DMS79 treated with DMSO at 0.1 percent for 48 hours (cell line): ENCODE measurements at places on chromosomes 2 and 18.

- no peak for DNase-seq
Measured at GRCh38 chr18:76847916-76848315, 25.6 kb downstream of the ZNF236 start.

DNA sequence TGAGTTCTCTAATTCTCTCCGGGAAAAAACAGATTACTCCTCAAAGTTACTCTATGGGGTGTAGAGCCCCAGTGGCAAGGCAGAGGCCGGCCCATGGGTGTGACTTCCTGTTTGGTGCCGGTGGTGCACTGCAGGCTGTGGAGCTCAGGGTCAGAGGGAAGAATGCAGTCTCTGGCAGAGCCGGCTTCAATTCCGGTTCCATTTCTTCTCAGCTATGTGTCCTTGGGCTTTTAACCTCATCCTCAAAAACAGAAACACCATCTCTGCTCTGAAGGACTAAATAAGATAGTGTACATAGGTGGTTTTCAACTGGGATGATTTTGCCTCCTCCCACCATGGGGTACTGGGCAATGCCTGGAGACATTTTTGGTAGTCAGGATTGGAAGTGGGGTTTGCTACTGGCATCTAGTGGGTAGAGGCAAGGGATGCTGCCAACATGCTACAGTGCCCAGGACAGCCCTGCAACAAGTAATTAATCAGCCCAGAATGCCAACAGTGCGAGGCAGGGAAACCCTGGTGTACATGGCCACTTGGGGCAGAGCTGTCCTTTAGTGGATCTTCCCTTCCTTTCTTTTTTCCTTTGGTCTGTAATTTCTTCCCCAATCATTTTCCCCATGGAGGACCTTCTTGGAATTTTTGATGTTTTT lies 81.2 kb downstream of the INSIG2 start:
- DNase-seq, result no peak

GRCh38 chr18:56987236-56987635 lies 159.7 kb upstream of the BOD1L2 start:
- DNase-seq, result no peak

DNA sequence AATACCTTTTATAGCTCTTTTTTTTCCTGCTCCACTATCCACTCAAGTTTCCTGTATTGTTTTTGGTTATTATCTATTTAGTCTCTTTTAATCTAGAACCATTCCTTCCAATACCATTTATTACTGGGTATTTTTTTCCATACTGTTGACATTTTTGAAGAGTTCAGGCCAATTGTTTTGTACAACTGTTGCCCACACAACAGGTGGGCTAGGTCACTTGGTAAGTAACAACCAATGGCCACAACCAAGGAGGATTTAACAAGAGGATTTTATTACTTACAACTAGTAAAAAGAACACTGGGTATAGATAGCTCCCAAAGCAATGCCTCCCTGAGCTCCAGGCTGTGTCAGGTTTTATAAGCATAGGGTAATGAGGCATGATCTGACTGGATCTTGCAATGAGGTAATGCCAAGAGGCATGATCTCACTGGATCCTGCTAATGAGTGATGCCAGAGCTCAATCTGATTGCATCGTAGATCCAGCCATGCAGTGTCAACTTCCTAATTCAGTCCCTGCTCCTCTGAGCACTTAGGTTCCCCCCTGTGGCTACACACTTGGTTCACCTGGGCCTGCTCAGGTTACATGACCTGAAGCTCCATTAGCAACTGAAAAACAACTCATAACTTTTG lies 7.1 kb upstream of the CEP68 start:
- peak; percentile 16 for DNase-seq

DNA sequence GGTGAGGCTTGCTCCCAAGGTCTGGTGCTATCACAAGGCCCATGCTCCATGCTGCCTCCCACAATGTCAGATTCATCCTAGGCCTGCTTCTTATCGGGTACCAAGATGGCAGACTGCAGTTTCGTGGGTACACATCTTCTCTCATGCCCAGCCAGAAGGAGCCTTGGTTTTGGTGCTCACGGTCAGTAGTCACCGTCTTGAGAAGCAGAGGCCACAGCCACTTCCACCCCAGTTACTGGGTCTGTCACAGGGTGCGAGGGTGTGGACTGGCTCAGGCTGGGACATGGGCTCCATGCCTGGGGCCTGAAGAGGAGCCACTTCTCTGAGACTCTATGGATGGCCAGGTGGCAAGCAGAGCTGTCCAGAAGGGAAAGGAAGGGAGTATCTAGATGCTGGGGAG lies 178.8 kb upstream of the HS6ST1 start:
- DNase-seq, result no peak

DNA sequence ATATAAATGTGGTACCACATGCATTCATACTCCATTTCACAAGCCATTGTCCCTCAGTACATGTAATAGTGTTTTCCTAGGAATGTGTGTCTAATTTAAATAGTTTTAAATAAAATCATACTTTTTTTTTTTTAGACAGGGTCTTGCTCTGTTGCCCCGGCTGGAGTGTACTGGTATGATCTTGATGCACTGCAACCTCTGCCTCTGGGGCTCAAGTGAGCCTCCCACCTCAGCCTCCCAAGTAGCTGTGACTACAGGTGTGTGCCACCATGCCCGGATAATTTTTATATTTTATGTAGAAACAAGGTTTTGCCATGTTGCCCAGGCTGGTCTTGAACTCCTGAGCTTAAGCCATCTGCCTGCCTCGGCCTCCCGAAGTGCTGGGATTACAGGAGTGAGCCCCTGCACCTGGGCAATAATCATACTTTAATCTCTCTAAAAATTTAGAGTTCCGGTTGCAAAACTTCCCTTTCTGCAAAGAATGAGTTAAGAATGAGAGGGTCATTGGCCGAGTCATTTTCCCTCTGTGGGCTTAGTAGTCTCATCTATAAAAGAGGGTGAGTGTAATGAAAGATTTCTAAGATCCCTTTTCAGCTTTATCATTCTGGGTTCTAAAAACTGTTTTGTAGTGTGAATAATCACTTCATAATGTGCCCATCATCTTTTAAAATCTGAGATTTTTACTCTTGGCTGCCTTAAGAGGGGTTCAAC lies 116.0 kb upstream of the PELI1 start:
- DNase-seq, result no peak

DNA sequence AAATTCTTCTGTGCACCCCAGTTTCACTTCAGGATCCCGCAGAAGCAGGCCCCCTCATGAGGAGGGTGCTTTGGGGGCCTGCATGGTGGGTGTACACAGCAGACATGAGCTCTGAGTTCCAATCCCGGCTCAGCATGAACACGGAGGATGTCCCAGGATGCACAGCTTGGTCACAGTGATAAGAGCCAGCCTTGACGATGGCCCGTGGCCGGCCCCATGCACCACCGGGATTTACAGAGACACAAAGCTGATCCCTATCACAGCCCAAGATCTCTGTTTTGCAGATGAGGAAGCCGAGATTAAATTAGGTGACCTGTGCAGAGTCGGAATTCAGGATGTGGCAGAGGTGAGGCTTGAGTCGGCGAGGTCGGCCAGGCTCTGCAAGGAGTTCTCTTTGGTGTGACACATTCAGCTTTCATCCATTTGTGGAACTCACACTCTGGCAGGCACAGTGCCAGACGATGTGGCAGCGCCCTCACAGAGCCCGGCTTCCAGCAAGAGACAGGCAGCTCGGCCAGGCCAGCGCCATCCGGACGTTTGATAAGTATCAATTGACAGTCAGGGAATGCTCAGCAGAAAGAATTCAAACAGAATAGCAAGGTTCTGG lies 456.3 kb upstream of the MYT1L start:
- no peak for DNase-seq

DNA sequence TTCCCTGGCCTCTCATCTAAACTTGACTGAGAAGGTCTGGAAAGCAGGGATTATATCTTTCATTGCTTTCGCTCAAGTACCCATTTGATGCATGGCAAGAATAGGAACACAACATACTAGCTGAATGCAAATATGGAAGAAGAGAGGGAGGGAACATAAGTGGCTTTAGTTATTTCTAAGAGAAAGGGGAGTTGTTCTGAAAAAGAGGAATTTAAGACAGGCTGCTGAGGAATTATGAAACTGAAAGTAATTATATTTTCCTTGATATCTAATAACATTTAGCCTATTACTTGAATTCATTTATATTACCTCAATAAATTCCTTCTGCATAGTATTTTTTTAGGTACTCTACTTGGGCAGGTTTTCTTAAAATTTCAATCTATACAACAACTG lies 105.8 kb upstream of the TTN start:
- no peak for DNase-seq

DNA sequence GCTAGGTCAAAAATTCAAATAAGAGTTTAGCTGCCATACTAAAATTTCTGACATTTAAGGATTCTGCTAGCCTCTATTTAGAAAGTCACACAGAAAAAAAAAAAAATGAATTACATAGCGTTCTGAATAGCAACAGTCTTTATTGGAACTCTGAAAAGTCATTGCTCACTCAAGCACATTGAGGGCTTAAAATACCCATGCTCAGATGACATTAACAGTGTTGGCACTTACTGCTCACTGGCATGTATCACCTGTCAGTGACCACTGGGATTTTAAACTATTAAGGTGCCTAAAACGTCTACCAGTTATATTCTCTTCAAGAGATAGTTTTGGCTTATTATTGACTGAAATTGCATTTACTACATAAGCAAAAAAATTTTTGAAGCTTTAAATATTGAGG lies 468.0 kb upstream of the SPHKAP start:
- no peak for DNase-seq

GRCh38 chr2:65305934-65306333 lies 78.3 kb downstream of the ACTR2 start:
- no peak for DNase-seq

GRCh38 chr2:152322222-152322621 lies 12.8 kb upstream of the FMNL2 start:
- DNase-seq, result no peak

DNA sequence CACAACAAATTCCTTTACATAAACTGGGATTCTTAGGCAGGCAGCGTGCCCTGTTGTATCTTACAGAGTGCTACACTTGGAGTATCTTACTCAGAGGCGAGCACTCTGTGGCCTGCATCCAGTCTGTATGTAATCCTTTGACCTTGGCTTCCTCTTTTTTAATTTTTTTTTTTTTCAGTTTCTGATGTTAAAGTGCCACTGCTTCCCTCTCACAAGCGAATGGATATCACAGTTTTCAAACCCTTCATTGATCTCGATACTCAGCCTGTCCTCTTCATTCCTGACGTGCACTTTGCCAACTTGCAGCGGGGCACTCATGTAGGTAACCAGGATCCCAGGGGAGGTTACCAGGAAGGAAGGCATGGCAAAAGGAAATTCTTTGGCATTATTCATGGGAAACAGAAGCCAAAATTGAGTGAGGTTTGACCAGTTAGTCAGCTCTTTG lies 40.4 kb downstream of the GRHL1 start:
- no peak for DNase-seq

- DNase-seq, result no peak
Measured at GRCh38 chr2:196182439-196183171, 11.2 kb upstream of the STK17B start.

GRCh38 chr2:39618736-39619135 lies 47.0 kb upstream of the TMEM178A start:
- no peak for DNase-seq

DNA sequence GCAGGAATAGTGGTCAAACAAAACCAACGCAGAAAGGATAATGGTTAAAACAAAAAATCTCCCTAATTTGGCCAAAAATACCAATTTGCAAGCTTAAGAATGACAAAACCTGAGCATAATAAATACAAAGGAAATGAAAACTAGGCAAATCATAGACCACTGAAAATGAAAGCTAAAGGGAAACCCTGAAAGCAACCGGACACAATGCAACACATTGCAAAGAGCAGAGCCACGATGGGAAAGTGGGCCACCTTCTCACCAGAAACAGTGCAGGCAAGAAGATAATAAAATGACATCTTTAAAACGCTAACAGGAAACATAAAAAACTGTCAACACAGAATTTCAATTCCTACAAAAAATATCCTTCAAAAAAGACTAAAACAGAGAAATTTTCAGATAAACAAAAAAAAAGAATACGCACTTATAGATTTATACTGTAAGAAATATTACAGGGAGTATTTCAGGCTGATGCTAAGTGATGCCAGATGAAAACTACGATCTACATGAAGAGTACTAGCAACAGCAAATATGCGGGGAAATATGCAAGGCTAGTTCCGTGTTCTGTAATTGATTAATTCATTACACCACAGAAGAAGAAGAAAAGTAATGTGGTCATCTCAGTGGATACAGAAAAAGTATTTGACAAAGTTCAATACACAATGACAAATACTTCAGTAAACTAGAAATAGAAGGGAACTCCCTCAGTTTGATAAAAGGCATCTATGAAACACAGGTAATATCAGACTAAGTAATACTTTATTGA lies 239.5 kb downstream of the L3MBTL4 start:
- DNase-seq, result no peak

DNA sequence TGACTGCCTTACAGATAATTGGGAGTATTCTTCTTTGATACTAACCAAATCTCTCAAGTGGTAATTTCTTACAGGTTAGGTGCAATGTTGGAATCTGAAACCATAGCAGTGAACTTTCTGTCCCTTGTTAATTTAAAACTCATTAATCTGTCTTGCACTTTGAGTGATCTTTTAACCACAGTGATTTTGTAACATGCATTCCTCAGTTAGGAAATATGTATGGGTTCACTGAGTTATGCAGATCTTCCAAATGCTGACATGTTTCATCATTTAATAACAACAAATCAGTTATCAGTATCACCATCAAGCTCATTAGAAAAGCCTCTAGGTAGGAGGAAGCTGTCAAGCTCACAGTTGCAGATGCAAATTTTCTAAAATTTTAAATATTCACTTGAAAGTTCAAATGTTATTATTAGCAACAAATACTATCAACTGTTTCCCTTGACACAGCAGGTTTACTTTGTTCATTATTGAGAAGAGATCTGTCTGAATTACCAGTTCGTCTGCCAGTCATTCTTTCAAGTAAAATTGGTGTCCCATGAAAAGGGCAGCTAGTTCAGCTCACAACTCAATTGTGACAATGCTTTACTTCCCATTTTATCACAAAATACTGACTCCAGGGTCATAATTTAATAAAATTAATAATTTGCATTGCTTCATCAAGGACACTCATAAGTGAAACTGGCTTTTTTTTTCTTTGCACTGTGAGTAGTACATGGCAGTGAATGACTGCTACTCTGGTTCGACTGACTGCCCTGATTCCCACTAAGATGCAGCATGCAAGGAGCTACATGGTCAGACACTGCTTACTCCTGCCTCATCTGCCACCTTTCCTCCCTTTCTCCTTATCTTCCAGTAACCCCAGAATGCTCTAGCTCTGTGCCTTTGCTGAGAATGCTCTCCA lies 31.6 kb downstream of the SUCLG1 start:
- no peak for DNase-seq

GRCh38 chr18:8816220-8816619 lies 110.9 kb downstream of the MTCL1 start:
- no peak for DNase-seq
